ENCODE measurements at places on chromosomes 2 and 18. TPM values are rescaled to one million over a fixed set of nuclear protein-coding genes. Genes with fewer than 3 reads are reported as not detected.

- DNase-seq, result no peak
These were observed 66.5 kb downstream of the CCDC85A start for GRCh38 chr2:56250153-56250729.

Gene CPLX4
- total RNA-seq, result not detected

DNA sequence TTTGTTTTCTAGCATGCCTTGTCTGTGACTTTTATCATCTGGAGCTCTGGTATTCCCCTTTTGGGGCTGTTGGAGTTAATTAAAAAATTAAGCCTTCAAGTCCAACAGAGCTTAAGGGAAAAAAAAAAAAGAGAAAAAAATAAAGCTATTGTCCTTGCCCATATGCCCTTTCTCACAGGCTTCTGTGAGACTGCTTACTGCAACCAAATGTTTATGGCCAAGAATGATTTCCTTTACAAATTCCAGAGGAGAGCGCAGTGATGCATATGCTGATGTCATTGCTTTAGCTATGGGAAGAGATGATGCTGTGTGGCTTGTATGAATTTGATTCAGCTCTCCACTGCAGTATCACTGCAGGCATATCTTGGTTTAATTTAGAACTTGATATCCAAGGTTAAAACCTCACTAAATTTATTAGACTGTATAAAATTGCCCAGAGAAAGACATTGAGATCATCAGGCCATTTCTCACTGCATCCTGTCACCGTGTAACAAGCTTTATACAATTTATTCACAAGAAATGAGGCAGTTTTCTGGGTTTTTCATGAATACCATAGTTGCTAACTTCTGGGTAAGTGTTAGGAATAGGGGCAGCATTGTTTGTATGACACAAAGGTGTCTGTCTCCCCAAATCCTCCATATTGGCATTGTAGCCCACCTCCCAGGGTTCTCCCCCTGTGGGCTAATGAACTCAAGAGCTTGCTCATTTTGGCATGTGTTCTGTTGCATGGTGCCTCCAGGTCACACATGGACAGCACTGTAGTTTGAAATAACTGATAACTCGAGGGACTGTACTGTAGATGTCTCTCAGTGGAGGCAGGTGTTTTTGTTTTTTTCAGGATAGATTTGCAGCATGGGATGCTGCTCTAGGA is 85.0 kb downstream of the TANC1 start:
- DNase-seq, result no peak

GRCh38 chr2:109052922-109053321 is 63.9 kb upstream of the EDAR start:
- DNase-seq, result no peak

- DNase-seq, result no peak
These were observed 22.0 kb downstream of the RHOB start for GRCh38 chr2:20468549-20469500.

Gene ANKRD30B
- total RNA-seq, result 11.5 TPM

Gene CPO
- 0.66 TPM for total RNA-seq

- DNase-seq, result no peak
These were observed 284.1 kb downstream of the IRS1 start for GRCh38 chr2:226515344-226516055.

DNA sequence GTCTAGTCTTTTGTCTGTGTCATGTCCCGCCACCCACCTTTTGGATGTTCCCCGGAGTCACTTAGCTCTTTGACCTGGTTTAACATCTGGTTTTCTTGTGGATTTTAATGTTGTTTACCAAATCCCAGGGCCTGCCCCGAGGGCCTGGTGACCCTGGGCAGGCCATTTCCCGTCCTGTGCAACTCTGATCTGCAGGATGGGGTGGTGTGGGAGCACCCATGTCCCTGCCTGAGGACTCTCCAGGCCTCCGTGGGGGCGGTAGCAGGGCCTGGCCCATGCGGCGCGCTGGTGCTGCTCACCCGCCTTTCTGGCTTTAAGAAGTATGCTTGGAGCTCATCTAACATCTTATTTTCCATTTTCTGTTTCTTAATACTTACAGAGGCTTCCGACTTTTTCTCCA is 10.7 kb downstream of the RAMP1 start:
- DNase-seq, result no peak

DNA sequence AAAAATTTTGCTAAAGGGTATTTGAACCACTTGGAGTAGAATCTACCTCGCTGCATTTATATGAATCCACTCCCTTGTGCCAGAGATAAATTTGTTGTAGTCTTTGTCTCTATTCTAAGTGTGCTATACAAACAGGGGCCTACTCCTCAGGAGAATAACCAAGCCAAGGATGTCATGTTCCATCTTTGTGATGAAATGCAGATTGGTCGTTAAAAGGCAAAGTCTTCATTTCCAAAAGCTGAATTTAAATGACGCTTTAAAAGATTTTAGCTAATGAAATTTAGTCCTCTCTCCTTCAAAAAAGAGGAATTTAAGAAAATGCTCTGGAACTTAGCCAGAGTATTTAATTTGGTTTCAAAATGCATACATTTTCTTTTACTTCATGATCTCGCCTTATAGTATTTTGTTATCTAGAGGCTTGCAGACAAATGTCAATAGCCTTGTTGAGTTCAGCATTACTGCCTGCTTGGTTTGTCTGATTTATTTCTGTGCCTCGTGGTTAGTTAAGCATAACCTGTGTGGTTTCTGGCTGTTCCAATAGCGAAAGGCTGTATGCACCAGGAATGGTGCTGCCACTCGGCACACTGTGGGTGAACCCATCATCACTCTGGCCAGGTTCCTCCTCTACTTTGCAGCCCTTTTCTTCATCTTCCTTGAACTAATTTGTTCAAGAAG is 417.6 kb downstream of the ZNF521 start:
- DNase-seq, result no peak

- no peak for DNase-seq
These were observed 10.1 kb downstream of the DPP4 start for GRCh38 chr2:162063899-162064298.

GRCh38 chr2:211306929-211307328 is 750.5 kb downstream of the CPS1 start:
- no peak for DNase-seq

GRCh38 chr18:46821856-46822711 is 65.2 kb upstream of the ST8SIA5 start:
- DNase-seq, result no peak

GRCh38 chr18:54824761-54825160 is 3.5 kb upstream of the RAB27B start:
- no peak for DNase-seq

Gene RUFY4
- total RNA-seq, result not detected

- DNase-seq, result no peak
These were observed 198.5 kb downstream of the OTX1 start for GRCh38 chr2:63249161-63249560.

DNA sequence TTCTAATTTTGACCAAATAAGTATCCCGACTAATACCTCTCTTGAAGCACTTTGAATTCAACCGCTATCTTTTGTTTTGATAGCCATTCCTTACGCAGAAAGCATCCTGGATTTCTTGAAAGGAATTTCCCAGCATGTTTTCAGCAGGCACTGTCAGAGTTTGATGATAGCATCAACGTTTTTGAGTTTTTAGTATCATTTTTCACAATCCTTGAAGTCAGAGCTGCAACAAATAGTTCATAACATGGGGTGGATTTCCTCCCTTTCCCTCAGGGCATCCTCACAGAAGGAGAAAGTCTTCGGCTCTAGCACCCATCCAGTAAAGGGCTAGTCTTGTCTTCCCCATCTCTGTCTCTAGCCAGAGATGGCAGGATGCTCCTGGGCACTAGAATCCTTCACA is 46.2 kb downstream of the ANKRD44 start:
- no peak for DNase-seq

- DNase-seq, result no peak
These were observed 1.7 kb upstream of the DPP4 start for GRCh38 chr2:162075689-162076132.

DNA sequence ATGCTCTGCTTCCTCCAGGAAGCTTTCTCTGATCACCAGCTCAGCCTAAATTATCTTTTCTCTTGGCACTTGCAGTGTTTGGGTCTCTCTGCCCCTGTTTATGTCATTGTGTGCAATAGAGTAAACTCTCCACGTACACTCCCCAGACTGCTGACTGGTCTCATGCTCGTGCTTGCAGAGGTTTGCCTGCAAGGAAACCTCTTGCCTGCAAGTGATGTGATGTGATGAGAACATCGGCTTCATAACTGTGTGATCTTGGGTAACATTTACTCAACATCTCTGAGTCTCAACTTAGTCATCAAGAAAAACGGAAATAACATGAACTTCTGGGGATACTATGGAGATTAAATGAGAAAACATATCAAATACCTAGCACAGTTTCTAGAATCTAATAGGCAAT is 92.3 kb downstream of the BIN1 start:
- no peak for DNase-seq

DNA sequence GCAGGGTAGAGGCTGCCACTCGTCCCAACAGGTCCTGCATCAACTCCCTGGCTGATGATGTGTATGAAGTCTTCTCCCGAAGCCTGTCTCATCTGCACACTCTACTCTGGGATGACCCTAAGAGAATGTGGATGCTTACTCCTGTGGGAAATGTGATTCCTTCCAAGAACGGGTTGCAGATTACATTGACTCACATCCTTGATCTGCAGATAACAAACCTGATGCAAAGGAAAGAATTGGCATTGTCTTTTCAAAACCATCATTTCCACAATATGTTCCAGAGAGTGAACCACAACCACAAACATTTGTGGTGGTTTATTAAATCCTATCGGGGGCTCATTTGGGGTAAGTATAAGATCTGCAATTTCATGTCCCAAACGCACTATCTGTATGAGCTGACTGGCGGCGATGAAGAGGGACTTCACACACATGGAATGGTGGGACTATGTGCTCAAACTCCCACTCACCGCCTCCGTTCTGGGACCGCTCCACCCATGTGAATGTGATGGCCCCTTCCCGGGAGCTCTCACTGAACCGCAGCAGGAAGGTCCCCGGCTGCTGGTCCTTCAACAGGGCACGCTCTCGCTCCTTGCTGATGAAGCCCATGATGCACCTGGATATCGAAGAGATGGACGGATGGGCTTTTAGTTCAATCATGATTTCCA is 35.5 kb downstream of the STAT1 start:
- no peak for DNase-seq

GRCh38 chr18:73848656-73849055 is 299.0 kb downstream of the FBXO15 start:
- DNase-seq, result no peak

DNA sequence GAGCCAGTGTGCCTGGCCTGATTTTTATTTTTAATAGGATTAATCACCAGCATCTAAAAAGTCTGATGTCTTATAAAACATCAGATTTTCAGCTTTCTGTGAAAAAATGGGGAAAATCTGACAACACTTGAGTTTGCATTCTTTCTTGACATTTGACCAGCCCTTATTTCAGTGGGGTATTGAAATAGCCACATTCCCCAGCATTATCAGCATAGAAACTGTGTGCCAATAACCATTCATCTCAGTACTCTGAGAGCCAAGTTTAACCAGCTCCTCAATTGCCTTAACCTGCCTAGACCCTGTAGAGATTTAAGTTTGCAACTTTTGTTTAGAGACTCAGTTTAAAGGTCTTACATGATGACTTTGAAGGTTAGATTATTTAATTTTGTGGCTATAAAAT is 155.0 kb downstream of the CERS6 start:
- DNase-seq, result no peak

- no peak for DNase-seq
These were observed 190.4 kb upstream of the LRRTM4 start for GRCh38 chr2:77712601-77713000.

- DNase-seq, result no peak
These were observed 45.1 kb upstream of the GPC1 start for GRCh38 chr2:240390091-240391073.

- DNase-seq, result no peak
These were observed 19.3 kb upstream of the C1QL2 start for GRCh38 chr2:119177838-119178190.

DNA sequence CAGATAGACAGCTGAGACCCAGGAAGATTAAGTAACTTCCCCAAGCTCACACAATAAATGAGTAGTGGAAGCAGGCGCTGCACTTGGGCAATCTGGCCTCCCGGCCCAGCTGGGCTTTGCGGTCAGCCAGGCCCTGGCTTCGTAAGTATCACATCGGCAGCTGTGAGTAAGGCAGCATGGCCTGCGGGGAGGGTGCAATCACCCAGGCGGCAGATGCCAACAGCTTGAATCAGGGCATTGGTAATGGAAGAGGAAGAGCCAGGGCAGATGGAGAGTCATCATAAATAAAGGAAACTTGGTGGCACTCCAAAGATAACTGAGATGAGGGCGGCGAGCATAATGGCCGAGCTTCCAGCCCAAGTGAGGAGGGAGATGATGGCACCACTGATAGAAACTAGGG is 217.9 kb upstream of the PID1 start:
- DNase-seq, result no peak

DNA sequence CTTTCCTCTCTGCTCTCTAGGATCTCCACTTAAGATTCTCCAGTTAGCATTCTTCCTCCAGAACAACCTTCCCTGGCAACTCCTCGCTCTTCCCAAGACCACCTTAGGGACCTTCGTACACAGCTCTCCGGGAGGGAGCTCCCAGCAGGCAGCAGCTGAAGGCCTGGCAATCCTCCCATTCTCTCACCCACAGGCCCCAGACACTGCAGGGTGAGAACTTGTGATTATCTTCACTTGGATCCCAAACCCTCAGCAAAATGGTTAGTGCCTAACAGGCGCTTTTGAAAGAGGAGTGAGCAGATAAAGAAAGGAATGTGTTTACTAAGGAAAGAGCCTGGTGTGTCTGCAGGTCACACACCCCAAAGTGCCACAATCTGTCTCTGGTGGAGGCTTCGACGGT is 83.8 kb upstream of the SNTG2 start:
- DNase-seq, result no peak

- DNase-seq, result no peak
These were observed 6.3 kb upstream of the CTAGE1 start for GRCh38 chr18:22423878-22424564.

Gene AQP12B
- total RNA-seq, result not detected

Gene CYP1B1
- total RNA-seq, result 32.9 TPM

- DNase-seq, result no peak
These were observed 269.8 kb upstream of the ID2 start for GRCh38 chr2:8412082-8412481.

DNA sequence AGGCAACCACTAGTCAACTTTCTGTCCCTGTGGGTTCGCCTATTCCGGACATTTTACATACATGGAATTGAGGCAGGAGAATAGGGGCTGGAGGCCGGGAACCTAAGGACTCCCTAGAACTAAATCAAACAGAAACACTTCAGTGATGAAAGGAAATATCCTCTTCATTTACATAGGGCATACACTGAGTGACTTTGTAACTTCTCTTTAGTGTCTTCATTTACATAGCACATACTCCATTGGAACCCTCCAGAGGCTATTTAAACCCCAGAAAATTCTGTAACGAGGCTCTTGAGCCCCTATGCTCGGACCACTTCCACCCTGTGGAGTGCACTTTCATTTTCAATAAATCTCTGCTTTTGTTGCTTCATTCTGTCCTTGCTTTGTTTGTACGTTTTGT is 56.5 kb downstream of the CCDC195 start:
- DNase-seq, result no peak
